Pancreas (tissue), 10 donors: ENCODE measurements at places on chromosomes 12 and 14. TPM values are rescaled to one million over a fixed set of nuclear protein-coding genes. Genes with fewer than 3 reads are reported as not detected.

- DNase-seq = no peak
These were observed 69.3 kb downstream of the SERPINA3 start for GRCh38 chr14:94681300-94682060.

GRCh38 chr14:89504091-89504490, 87.1 kb upstream of the FOXN3 start:
- no peak for DNase-seq

DNA sequence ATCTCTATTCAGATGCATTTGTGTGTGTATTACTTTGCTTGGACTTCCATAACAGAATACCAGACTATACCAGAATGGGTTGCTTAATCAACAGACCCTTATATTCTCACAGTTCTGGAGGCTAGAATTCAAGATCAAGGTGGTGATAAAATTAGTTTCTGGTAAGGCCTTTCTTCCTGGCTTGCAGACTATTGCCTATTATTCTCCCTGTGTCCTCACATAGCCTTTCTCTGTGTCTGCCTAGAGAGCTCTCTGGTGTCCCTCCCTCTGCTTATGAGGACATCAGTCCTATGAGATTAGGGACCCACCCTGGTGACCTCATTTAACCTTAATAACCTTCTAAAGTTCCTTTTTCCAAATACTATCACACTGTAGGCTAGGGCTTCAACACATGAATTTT, 106.0 kb downstream of the FAR2 start:
- no peak for DNase-seq

HHIPL1 gene
- 0.23 TPM for total RNA-seq

GRCh38 chr12:104687823-104688573, 231.2 kb downstream of the CHST11 start:
- no peak for DNase-seq

DNA sequence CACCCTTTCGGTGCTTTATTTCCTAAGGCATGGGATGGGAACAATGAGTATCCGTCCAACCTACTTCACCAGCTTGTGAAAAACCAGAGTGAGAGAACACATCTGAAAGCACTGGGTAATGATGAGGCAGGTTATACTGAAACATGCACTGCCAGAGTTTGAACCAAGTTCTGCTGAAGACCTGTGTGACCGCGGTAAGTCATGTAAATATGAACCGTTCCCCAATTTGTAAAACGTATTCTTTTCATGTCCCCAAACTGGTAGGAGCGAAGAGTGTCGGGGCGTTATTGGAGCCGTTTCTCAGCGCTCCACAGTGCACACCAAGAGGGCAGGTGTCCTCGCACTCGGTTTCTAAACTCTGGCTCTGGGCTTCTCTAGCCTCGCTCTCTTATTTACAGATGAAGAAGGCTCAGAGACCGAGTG, 788 bp upstream of the NGDN start:
- no peak for DNase-seq

DNA sequence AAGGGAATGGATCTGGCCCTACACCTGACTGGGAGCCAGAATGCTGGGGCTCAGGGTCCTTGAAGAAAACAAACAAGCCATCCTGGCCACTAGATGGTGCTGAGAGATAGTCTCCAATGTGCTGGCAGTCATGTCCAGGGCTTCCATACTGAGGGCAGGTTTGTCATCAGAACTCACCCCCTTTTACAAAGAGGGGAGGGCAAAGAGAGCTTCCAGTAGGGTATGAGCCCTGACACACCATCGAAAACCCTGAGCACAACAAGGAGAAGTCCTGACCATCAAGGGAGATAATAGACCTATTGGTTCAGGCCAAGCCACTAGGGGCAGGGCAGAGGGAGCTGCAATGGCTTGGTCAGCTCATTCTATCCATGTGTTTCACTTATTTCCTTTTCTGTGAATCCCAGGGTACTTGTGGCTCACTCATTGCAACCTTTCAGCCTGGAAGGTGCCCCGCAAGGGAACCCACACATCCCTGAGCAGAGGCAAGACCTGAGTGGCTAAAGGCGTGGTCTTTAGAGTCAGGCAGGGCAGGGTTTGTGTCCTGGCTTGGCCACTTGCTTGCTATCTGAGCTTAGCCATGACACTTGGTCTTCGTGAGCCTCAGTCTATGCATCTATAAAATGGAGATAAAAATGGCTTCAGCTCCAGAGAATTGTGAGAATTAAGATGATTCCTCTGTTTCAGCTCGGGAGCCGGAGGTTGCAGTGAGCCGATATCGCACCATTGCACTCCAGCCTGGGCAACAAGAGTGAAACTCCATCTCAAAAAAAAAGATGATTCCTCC, 6.2 kb upstream of the PLEKHH1 start:
- no peak for DNase-seq

- no peak for DNase-seq
These were observed 27.4 kb upstream of the CFL2 start for GRCh38 chr14:34741840-34742239.

CHGA gene
- 124 TPM for total RNA-seq

BIN2 gene
- total RNA-seq = 6.0 TPM

SLC25A21 gene
- 0.92 TPM for total RNA-seq

DNA sequence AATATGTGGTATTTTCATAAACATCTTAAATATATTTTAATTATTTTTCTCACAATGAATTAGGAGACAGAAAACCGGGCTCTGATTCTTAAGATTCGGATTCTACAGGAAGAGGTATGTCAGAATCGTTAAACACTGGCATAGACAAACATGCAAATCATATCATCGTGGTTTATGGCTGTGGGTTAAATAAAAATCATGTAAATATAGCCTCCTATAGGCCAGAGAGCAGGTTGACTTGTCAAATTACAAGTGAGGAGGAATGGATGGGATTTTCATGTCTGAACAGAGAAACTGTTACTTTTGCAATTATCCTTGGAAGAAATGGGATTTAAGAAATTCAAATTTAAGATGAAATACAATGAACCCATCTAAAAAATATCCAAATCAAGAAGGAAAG, 74.9 kb upstream of the BCAT1 start:
- no peak for DNase-seq

ITGB7 gene
- total RNA-seq = 1.7 TPM

GPR33 gene
- not detected for total RNA-seq

DNA sequence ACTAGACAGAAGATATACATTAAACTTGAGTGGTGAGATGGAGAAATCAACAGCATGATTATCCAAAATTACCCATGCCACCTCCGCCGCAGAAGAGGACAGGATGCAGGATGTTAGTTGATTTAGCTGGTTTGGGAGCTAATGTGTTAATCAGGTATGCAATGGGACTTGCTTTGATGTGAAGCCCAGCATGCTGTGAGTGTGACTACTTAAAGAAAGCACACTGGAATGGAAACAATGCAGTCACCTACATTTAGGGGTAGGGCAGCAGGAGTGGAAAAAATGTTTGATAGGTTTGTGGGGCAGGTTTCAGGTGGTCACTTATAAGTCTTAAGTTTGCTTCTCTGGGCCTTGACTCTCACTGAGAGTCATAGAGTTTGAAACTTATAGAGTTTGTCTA, 170.0 kb upstream of the DAAM1 start:
- DNase-seq = no peak

KRT77 gene
- not detected for total RNA-seq

NANOG gene
- total RNA-seq = 0.28 TPM

DNA sequence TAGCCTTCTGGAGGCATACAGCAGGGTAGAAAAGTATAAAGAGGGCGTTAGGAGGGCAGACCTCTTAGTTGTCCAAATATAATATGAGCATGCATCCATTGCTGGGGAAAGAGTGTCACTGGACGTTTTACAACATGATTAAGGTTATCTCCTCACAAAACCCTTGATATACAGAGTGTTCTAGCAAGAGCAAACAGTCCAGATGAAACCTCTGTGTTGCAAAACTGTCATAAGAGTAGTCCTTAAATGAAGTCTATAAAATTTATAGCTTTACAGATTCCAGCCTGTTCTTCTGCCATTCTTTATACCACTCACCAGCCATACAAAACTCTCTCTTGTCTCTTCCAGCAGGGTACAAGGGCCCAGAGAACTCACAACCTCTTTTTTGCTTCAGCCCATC, 21.7 kb downstream of the WBP11 start:
- no peak for DNase-seq

DNA sequence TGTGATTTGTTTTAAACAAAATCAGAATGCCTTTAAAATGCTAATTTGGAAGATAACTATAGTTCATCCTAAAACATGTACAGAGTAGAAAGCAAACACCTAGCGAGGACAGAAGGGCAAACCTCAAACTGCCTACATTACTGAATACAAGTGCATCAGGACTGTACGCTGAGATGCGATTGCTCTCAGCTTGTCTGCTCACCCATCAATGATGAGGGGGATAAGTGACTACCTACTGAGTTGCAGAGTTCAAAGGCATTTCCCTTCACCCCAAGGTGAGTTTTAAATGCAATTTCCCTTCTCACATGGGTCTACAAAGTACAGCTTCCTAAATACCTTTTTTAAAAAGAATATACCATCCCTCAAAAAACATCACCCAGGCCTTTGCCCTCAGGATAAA, 52.9 kb downstream of the PHLDA1 start:
- DNase-seq = no peak

TRHDE gene
- total RNA-seq = 18.7 TPM

- DNase-seq = no peak
These were observed 2.8 kb downstream of the TMX1 start for GRCh38 chr14:51242545-51243490.

TCL1B gene
- not detected for total RNA-seq

GRCh38 chr14:78633752-78634151, 463.6 kb downstream of the NRXN3 start:
- DNase-seq = no peak

DLK1 gene
- 65.5 TPM for total RNA-seq

DNA sequence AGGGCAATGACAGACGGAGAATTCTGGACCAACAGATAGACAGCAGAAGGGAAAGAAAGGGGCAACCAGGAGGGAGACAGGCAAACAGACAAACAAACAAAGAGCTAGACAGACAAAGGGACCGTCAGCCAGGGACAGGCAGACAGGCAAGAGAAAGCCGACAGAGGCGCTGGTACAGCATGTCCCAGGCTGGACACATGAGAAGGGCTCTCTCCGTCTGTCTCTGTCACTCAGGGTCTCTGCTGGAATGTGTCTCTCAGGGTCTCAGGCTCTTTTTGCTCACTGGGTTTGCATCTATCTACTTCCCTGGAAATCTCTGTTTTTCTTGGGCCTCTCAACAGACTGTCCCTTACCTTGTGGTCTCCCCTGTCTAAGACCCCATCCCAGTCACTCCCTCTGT, 8.2 kb upstream of the SMUG1 start:
- DNase-seq = no peak

PTPN6 gene
- 20.8 TPM for total RNA-seq

DNA sequence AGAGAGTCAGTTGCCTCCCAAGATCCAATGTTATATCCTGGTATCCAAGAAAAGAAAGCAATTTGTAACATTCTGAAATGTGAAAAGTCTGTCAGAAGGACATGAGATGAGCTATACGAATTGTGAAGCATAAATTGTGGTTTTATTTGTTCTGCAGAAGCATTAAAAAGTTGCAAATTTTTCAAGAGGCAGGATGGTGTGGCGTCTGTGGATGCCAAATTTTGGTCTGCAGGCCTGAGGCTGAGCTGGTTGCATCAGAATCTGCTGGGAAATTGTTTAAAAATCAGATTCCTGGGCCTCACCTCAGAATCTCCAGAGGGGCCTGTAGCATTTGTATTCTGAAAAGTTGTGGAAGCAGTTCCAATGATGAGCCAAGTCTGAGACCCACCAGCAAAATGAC, 284.7 kb downstream of the NUAK1 start:
- DNase-seq = no peak

DNA sequence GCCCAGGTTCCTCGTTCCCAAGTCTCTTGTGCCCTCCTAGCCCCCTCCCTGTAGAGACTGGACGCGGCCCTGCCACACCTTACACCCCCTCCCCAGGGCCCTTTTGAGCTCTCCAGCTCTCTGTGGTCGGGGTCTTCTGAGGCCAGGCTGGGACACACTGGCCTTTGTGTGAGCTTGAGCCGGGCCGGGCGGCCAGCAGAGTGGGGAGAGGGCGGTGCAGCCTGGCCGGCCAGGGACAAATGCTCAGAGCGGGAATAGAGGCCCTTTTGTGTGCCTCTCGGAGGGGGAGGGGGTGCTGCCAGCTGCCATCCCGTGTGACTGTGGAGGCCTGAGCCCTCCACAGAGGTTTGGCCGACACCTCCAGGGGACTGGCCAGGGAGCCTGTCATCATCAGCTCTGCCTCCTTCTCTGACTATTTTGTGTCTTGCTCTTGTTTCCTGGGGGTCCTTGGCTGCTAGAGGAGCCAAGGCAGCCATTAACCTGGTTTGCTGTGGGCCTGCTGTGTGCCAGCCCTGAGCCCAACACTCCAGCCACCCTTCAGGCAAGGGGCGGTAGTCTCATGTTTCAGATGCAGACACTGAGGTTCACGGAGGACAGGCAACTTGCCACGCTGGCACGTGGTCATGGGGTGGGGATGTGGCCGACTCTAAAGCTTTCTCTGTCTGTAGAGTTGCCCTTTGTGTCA, 13.6 kb downstream of the FAM222A start:
- DNase-seq = peak; percentile 84

KIF5A gene
- 0.95 TPM for total RNA-seq

C12orf50 gene
- 0.05 TPM for total RNA-seq

DNA sequence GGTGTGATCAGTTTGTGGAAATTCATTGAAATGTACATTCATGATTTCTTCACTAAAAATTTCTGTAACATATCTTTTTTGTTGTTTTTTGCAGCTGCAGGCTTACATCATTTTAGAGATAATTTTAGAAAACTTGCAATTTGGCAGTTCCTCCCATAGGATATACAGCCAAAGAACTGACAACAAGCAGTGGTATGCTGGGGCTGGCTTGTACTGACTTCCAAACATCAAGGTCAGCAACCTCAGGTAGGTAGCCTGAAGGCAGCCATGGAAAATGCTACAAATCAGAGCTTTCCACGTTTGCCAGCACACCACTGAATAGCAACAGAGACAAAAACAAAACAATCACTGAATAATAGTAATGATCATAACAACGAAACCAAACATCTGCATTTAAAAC, 21.2 kb downstream of the TRIM9 start:
- DNase-seq = no peak

KRT74 gene
- not detected for total RNA-seq

DNA sequence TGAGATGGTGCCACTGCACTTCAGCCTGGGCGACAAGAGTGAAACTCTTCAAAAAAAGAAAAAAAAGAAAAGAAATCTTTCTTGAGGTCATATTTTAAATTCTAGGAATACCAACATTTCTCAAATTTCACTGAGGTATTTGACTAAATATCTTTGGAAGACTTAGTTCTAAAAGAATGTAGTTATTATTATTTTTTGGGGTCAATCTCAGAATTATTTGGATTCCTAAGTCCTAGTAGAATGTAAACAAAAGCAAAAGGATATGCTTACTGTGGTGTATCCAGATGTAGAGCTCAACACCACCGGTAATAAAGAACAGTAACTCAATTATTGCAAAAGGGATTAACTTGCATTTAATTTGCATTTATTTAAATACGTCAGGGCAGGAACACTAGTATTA, 25.0 kb downstream of the PRICKLE1 start:
- no peak for DNase-seq

DNA sequence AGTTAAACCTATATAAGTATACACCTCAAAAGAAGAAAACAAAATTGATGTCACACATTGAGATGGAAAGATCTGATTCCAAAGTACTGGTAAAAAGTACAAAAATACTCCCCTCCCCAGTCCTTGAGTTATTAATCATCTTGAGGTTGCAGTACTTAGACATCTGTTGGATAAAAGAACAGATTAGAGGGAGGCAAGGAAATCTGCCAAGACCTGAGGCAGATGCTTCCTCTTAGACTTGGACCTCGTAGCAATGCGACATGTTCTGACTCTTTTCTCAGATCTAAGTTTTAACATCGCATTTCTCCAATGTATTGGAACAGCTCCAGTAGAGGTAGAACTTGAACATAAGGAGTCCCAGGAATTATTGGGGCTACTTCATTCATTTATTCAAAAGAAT, 187.9 kb upstream of the GRIN2B start:
- no peak for DNase-seq

GLT8D2 gene
- total RNA-seq = 0.69 TPM

OR10A7 gene
- not detected for total RNA-seq

MMP17 gene
- 2.4 TPM for total RNA-seq

MFAP5 gene
- total RNA-seq = 11.6 TPM
